Brain microvascular endothelial cell (primary cell): ENCODE measurements at places on chromosomes 3 and 15.

- DNase-seq = no peak
These were observed 202.0 kb downstream of the AKAP13 start for GRCh38 chr15:85582131-85583079.

GRCh38 chr3:105402287-105402801 lies 35.6 kb downstream of the ALCAM start:
- peak; percentile 76 for DNase-seq

GRCh38 chr15:92625251-92625980 lies 30.2 kb downstream of the FAM174B start:
- DNase-seq = peak; percentile 81

DNA sequence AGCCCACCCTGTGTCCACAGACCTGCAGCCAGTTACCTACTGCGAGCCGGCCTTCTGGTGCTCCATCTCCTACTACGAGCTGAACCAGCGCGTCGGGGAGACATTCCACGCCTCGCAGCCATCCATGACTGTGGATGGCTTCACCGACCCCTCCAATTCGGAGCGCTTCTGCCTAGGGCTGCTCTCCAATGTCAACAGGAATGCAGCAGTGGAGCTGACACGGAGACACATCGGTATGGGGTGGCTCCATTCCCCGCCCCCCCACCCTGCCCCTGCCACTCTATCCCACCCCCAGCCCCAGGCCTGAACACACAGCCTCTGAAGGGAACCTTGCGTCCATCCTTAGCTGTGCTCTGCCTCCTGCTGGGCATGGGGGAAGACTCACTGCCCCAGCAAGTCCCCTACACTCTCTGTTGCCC lies 73.2 kb downstream of the AAGAB start:
- DNase-seq = no peak

- no peak for DNase-seq
These were observed 215.6 kb upstream of the VEPH1 start for GRCh38 chr3:157718800-157719199.

GRCh38 chr3:127254730-127255129 lies 33.1 kb downstream of the PRR20G start:
- no peak for DNase-seq

GRCh38 chr15:96768435-96768789 lies 437.9 kb downstream of the NR2F2 start:
- no peak for DNase-seq

- DNase-seq = no peak
These were observed 186.7 kb downstream of the UACA start for GRCh38 chr15:70576696-70577095.

DNA sequence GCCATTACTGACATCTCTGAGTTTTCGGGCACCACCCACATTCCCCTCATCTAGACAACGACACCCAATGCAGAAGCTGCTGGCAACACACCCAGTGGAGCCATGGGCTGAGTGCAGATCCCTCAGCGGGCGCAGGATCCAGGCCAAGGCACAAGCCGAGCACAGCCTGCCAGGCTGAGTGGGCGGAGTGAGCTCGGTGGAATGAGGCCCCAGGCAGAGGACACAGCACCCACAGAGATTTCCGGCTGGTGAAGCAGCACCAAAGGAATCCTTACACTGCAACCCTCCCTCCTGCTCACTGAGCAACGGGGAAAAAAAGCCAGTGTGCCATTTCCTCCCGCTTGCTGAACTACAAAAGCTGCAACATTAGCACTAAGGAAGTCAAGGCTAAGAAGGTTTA lies 34.3 kb downstream of the ZMAT3 start:
- DNase-seq = peak; percentile 92

DNA sequence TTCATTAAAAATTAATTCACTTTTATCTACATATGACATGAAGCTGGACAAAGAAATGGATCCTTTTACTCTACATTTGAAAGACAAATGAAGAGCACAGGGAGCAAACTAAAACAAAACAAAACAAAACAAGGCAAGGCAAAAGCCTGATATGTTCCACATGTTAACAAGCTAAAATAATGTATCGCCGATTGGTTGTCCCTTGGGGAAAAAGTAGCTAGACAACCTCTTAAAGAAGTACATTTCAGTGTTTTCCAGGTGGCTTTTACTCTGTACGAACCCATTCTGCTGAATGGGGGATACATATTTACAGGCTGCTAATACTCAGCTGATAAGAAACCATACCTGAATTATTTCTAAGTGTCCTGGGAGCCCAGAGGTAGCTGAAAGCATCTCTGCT lies 493.0 kb upstream of the TBL1XR1 start:
- DNase-seq = no peak
